ENCODE measurements at places on chromosomes 4 and X.
A peak's percentile ranks its signal among the peaks of the same experiment; 100 is the strongest.

DNA sequence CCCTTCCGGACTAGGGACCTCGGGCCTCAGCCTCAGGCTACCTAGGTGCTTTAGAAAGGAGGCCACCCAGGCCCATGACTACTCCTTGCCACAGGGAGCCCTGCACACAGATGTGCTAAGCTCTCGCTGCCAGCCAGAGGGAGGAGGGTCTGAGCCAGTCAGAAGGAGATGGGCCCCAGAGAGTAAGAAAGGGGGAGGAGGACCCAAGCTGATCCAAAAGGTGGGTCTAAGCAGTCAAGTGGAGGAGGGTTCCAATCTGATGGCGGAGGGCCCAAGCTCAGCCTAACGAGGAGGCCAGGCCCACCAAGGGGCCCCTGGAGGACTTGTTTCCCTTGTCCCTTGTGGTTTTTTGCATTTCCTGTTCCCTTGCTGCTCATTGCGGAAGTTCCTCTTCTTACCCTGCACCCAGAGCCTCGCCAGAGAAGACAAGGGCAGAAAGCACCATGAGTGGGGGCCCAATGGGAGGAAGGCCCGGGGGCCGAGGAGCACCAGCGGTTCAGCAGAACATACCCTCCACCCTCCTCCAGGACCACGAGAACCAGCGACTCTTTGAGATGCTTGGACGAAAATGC lies at the start of gene WAS:
WAS (plus strand) TSS at position 389 of the 572 bp plus-strand sequence; CDS start at position 444, 55 bp downstream.
- H3K36me3 ChIP-seq: no peaks in the 10 kb centered on the region
- peaks cover 57% of the 10 kb centered on the region for H3K4me1 ChIP-seq
- DNase-seq: peak; percentile 54
- peak within 1 kb of the TSS; percentile 91 for H3K27ac ChIP-seq

DNA sequence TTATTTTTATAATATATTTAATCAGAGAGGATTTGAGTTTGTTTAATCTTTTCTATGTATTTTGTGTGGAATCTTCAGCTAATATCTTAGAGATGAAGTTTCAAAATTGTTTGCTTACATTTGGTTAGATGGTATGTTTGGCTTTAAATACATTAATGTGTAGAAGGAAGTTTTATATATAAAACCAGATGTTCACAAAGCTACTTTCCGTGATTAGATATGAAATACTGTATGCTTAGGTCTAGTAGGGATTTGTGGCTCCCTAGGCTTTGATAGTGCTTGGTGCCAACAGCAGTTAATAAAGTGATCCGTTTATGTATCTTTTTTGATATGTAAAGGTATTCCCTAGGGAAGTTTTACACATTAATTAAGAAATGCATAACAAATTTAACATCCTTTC lies 223.0 kb downstream of the ARHGAP10 start:
- H3K27ac ChIP-seq: no peak overlapping the region
- no peak for DNase-seq
- H3K36me3 ChIP-seq: no peaks in the 10 kb centered on the region
- H3K4me1 ChIP-seq: no peaks in the 10 kb centered on the region

- no peaks in the 10 kb centered on the region for H3K36me3 ChIP-seq
- no peak for DNase-seq
- H3K27ac ChIP-seq: no peak overlapping the region
- peaks cover 14% of the 10 kb centered on the region for H3K4me1 ChIP-seq
- no peak overlapping the region for H3K4me3 ChIP-seq
- no peaks in the 10 kb centered on the region for H3K27me3 ChIP-seq
Measured at GRCh38 chr4:101599620-101600019, 190.9 kb upstream of the BANK1 start.

DNA sequence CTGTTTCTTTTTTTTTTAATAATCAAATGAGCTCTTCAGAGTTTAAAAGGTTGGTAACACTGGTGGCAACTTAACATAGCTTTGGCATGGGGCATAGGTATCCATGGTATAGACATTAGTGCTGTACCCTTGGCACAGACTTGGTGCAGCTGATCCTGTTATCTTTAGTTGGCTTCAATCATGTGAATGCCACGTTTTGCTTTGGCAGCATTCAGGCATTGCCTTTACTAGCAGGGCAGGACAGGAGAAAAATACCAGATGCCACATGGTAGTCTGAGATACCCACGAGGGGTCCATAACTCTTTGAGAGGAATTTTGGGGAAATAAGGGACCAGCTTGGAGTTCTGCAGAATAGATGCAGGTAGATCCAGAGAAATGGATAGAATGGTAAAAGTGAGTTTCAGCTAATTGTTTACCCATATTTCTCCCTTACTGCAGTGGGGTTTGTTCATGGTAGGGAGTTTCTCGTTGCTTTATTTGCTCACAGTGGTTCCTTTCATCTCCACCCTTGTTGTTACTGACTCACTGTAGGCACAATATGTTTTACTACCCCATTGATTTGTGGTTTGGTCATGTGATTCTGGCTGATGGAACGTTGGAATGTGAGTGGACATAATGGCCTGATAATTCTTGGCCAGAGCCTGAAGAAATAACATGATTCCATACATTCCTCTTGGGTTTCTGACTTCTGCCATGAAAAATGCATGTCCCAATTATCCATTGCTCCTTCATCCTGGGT lies 342.7 kb downstream of the GLUD2 start:
- no peak for DNase-seq
- no peaks in the 10 kb centered on the region for H3K36me3 ChIP-seq
- H3K4me3 ChIP-seq: no peak overlapping the region
- no peaks in the 10 kb centered on the region for H3K4me1 ChIP-seq
- H3K27me3 ChIP-seq: no peaks in the 10 kb centered on the region

GRCh38 chr4:111991163-111991562 lies 154.1 kb upstream of the FAM241A start:
- peaks cover 18% of the 10 kb centered on the region for H3K4me1 ChIP-seq
- no peak for DNase-seq
- H3K27me3 ChIP-seq: peaks cover 30% of the 10 kb centered on the region
- no peak overlapping the region for H3K4me3 ChIP-seq
- no peak overlapping the region for H3K27ac ChIP-seq

DNA sequence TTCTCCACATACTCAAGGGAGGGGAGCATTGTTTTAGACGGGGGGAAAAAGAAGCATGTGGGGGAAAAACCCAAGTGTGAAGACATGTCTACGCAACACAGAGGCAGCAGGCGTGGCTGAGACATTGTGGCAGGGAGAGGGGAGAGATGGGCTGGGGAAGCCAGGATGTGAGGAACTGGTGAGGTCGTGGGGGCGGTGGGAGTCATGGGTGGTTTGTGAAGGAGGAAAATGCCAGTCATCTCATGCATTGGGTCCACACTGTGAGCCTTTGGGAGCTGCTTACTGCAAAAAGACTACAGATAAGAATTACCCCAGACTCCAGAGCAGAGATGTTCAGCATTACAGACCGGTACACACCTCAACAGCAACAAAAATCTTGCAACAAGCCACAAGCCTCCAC lies 2.1 kb downstream of the JAKMIP1 start:
- H3K27ac ChIP-seq: no peak overlapping the region
- peaks cover 17% of the 10 kb centered on the region for H3K4me1 ChIP-seq
- H3K27me3 ChIP-seq: peaks cover 48% of the 10 kb centered on the region
- H3K4me3 ChIP-seq: peak overlapping the region; percentile 17
- peaks cover 29% of the 10 kb centered on the region for H3K36me3 ChIP-seq
- DNase-seq: no peak

DNA sequence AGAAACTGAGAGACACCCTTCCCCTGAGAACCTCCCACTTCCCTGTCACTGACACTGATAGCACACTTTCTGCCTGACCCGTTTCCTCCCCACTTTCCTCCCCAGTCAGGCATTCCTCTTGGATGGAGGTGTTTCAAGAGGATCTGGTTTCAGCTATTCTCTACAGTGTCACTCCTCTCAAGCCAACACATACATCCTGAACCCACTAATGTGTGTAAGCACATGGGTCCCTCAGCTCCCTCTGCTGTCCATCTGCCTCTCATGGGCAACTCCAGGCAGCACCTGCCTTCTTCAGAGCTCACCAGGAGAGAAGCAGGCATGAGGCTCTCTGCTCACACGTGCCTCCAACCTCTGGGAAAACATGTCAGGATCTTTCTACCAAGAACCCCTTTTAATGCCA lies 207.6 kb downstream of the NAF1 start:
- DNase-seq: no peak
- H3K27ac ChIP-seq: no peak overlapping the region
- H3K4me1 ChIP-seq: no peaks in the 10 kb centered on the region
- H3K27me3 ChIP-seq: no peaks in the 10 kb centered on the region
- H3K4me3 ChIP-seq: no peak overlapping the region

DNA sequence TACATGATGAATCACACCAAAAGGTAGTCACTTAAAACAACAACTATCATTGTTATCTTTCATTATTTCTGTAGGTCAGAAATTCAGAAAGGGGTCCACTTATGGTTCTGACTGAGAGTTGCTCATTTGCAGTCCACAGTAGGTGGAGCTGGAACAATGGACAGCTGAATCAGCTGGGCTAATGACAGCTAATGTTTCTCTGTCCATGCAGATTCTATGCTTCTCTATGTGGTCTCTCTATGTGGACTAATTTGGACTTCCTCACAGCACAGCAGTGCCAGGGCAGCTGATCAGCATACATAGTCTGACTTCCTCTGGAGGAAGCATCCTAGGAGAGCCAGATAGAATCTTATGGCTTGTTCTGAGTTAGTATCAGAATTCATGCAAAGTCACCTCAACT lies 131.7 kb upstream of the INTU start:
- H3K27ac ChIP-seq: no peak overlapping the region
- H3K27me3 ChIP-seq: no peaks in the 10 kb centered on the region
- H3K4me1 ChIP-seq: no peaks in the 10 kb centered on the region
- no peaks in the 10 kb centered on the region for H3K36me3 ChIP-seq

- H3K36me3 ChIP-seq: no peaks in the 10 kb centered on the region
- no peaks in the 10 kb centered on the region for H3K27me3 ChIP-seq
- no peak overlapping the region for H3K4me3 ChIP-seq
- H3K4me1 ChIP-seq: no peaks in the 10 kb centered on the region
- no peak for DNase-seq
Measured at GRCh38 chr4:67871867-67872266, 11.9 kb downstream of the TMPRSS11D start.

- no peak overlapping the region for H3K27ac ChIP-seq
- H3K4me3 ChIP-seq: no peak overlapping the region
- H3K27me3 ChIP-seq: peaks cover 4% of the 10 kb centered on the region
- DNase-seq: no peak
Measured at GRCh38 chr4:129264008-129264657, 168.2 kb downstream of the C4orf33 start.

DNA sequence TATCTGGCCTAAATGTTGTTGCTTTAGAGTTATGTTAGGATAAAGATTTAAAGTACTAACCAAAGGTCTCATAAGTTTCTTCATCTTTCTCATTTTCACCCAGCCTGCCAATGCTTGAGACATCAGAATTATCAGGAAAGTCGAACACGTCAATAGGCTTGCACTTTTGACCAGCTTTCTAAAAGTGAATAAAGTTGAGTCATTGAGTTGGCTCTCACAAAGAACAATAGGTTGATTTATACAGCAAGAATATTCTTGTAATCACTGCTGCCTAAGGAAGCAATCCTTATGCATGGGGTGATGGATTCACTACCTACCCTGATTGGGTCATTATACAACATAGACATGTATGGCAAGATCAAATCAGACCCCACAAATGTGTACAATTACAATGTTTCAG lies 5.0 kb downstream of the CENPU start:
- DNase-seq: no peak
- no peaks in the 10 kb centered on the region for H3K27me3 ChIP-seq
- H3K4me3 ChIP-seq: no peak overlapping the region

DNA sequence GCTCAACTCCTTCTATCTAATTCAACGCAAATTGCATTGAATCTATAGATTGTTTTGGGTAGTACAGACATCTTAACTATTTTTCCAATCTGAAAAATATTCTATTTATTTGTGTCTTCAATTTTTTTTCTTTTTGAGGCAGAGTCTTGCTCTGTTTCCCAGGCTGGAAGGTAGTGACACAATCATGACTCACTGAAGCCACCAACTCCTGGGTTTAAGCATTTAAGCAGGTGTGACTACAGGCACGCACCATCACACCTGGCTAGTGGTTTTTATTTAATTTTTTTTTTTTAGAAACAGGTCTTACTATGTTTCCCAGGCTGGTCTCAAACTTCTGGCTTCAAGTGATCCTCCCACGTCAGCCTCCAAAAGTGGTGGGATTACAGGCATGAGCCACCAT lies 98.3 kb downstream of the GK start:
- no peak for DNase-seq
- H3K4me3 ChIP-seq: no peak overlapping the region
- no peaks in the 10 kb centered on the region for H3K27me3 ChIP-seq
- no peaks in the 10 kb centered on the region for H3K4me1 ChIP-seq

All from naive B cell (primary cell).